A673 (cell line): ENCODE measurements at places on chromosomes 6 and 20. TPM values are rescaled to one million over a fixed set of nuclear protein-coding genes. Genes with fewer than 3 reads are reported as not detected.
A peak's percentile ranks its signal among the peaks of the same experiment; 100 is the strongest.

ANKRD66 gene
- total RNA-seq = not detected in 2 replicates

EYA2 gene
- total RNA-seq = not detected in 2 replicates

DNA sequence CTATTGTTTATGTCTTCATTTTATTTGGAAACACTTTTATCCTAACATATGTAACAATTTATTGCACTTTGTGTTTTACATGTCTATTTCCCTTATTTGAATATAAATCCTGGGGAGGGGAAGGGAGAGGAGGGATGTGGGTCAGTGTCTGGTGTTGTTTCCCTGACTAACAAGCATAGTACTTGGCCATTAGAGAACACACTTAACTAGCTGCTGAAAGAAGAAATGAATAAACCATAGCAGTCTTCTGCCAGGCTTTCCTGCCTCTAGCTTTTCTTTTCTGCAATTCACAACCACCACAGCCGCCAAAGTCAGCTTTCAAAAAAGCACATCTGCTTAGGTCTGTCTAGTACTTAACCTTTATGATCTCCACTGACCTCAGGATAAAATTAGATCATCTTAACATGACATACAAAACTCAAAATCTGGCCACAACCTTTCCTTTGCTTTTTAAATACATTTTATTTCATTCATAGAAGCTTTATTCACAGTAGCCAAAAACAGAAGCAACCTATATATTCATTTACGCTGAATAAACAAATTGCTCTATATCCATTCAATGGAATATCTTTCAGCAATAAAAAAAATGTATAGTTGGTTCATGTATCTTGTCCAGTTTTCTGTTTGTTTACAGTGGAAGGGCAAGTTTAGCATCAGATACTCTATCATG lies 16.3 kb downstream of the PDSS2 start:
- no peak for DNase-seq

DNA sequence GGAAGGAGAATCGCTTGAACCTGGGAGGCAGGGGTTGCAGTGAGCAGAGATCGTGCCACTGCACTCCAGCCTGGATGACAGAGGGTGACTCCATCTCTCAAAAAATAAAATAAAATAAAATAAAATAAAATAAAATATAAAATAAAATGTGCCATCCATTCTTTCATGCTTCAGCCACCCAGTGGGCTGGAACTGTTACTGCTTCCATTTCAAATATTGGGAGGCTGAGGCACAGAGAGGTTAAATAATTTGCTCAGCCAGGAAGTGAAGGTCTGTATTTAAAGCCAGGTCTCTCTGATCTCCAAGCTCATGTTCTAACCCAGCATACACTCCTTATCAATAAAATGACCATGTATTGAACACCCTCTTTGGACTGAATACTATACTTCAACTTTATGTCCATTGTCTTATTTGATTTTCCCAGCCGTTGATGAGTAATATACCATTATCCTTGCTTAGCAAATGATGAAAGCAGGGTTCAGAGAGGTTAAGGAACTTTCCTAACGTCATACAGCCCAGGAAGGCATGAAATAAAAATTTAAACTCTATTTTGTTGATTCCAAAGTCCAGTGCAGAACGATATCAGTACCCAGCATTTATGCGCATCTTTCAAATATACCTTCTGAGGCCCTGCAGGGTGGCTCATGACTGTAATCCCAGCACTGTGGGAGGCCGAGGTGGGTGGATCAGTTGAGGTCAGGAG lies 25.8 kb upstream of the SLC9A8 start:
- DNase-seq = no peak

DNA sequence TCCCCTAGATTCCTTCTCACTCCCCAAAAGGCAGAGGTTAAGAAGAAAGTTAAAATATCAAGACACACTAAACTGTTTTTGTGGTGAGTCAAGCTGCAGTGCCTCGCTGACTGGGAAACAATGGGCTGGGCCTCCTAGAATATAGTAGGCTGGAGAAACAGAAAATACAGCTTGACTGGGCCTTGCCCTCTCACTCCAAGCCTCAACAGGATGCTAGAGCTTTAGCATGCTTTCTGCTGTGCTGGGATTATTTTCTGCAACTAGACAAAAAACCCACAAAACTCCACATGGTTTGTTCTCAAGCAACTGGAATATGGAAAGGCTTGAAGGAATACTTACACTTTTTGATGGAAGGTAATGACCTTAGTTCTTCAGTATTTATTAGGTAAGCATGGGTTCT lies 27.9 kb downstream of the FOXO3 start:
- DNase-seq = no peak

DNA sequence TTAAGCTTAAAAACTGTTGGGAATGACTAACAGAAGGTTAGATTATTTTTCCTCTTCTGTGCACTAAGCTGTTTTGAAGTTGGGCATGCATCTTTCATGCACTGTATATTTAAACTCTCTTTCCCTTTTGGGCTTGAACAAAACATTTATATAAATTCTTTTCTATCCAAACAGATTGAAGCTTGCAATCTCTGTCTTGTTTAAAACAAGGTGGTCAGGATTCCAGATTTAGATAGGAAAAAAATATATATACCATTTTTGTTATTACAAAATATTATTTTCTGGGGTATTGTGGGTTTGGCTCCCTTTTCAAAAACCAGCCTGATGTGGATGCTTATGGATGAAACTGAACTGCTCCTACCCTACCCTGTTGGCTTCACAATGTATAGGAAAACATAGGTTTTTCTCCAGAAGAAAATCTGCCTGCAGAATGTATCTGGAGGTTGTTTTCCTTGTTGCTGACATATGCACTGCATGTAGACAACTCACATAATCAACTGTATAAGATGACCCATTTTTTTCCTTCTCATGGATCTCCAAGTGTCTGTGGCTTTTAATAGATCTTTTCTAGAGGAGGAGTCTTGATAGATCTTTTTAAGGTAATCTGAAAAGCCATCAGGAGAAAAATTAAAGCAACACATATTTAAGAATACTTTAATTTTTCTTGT lies 146.3 kb downstream of the PRL start:
- DNase-seq = no peak

KCNQ5 gene
- total RNA-seq = 17.8 and 18.6 TPM in 2 replicates

DNA sequence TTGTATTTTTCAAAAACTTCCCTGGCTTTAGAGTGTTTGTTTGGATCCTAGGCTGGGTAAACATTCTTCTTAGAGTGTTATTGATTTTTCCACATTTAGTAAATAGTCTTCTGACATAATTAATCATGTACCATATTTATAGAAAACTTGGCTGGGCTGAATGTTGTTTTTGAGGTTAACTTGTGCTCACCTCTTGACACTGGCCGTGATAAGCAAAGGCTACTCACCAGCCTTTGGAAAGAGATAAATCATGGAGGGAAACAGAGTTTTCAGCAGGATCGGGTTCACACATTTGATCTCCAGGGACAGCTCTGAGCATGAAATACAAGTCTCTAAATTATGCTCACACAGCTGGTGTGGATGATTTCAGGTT lies 6.2 kb upstream of the CD93 start:
- no peak for DNase-seq

GRCh38 chr6:29129326-29130012 lies 21.6 kb downstream of the OR2J3 start:
- no peak for DNase-seq

GRCh38 chr6:21935561-21936028 lies 342.0 kb downstream of the SOX4 start:
- DNase-seq = peak; percentile 64

SLC17A4 gene
- not detected in 2 replicates for total RNA-seq

GRCh38 chr6:143752459-143752858 lies 74.7 kb downstream of the PHACTR2 start:
- no peak for DNase-seq

APOBEC2 gene
- not detected in 2 replicates for total RNA-seq

GRCh38 chr20:61640131-61640870 lies 388.2 kb downstream of the CDH4 start:
- no peak for DNase-seq

DNA sequence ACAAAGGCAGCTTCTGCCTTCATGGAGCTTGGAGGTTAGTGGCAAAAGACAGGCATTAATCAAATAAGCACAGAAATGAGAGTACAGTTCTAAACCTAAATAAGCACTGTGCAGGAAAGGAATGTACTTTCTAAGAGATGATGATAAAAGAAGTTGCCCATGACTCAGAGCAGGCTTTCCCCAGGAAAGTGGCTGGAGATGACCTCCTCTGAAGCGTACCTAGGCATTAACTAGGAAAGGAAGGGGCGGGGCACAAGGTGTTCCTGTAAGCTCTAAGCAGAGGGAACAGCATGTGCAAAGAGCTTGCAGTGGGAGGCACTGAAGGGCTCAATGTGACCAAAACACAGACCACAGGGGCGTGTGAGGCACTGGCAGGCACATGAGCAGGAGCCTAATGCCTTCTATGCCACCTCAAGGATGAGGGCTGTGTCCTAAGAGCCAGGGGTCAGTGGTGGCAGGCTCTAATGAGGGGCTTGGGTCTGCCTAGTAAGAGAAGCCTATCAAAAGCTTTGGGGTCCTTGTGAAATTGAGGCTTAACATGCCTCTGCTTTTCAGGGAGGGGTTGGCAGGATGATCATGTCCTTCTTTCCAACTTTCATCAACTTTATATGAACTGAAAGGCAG lies 4.9 kb downstream of the SSTR4 start:
- no peak for DNase-seq

DNA sequence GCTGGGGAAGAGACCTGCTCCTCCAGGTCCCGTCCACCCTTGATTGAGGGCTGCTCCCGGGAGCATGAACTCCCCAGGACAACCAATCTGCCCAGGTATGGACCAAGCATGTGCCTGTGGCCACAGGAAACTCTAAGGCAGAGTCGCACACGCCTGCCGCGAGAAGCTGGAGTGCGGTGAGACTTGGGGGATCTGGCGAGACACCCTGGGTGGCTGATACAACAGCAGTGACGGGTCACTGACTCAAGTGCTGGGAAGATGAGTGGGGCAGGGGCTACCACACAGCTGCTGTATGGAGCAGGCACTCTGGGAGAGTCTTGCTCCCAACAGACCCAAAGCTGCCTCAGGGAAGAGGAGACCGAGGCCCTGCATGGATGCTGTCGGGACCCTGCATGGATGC lies 40.1 kb downstream of the BFSP1 start:
- no peak for DNase-seq

ADTRP gene
- not detected in 2 replicates for total RNA-seq

- DNase-seq = no peak
Observed at GRCh38 chr6:1774226-1774915, 164.7 kb downstream of the FOXC1 start.

ANGPT4 gene
- total RNA-seq = not detected in 2 replicates

DNA sequence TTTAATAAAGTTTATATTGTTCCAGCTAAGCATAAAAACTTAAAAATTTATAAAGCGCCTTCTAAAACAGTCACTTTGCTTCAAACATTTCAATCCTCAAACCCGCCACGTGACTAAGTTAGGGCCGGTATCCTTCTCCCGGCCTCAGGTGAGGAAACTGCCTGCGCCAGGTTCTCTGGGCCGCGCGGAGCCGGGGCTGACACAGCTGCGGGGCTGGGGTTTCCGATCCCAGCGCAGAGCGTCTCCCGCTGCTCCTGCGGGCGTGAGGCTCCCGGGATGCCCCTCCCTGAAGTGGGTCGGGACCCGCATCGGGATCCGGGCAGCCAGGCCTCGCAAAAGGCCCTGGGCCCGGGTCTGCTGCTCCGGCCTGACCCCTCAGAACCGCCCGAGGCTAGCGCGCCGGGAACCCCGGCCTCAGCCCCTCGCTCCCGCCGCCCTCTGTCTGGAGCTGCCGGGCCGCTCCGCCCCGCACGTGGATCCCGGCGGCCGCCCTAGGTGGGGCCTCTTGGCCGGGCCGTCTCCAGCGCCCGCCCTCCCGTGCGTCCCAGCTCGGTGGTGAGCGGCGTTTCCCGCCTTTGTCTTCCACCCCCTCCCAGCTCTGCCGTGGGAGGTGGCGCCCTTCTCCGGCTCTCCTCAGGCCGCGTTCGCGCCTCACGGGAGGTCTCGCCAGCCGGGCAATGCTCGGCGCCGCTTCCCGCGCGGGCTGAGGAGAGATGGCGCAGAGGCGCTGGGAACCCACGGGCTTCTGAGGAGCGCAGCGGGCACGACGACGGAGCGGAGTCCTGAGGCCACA lies 267.9 kb downstream of the DLL1 start:
- no peak for DNase-seq

GRCh38 chr20:32442630-32443373 lies 84.7 kb downstream of the ASXL1 start:
- DNase-seq = no peak

ALDH5A1 gene
- total RNA-seq = 4.1 and 7.3 TPM in 2 replicates

GRCh38 chr20:14232650-14233049 lies 104.8 kb downstream of the FLRT3 start:
- no peak for DNase-seq

SLC2A10 gene
- 0.37 TPM in 1 of 2 replicates, not detected in the other for total RNA-seq

DNA sequence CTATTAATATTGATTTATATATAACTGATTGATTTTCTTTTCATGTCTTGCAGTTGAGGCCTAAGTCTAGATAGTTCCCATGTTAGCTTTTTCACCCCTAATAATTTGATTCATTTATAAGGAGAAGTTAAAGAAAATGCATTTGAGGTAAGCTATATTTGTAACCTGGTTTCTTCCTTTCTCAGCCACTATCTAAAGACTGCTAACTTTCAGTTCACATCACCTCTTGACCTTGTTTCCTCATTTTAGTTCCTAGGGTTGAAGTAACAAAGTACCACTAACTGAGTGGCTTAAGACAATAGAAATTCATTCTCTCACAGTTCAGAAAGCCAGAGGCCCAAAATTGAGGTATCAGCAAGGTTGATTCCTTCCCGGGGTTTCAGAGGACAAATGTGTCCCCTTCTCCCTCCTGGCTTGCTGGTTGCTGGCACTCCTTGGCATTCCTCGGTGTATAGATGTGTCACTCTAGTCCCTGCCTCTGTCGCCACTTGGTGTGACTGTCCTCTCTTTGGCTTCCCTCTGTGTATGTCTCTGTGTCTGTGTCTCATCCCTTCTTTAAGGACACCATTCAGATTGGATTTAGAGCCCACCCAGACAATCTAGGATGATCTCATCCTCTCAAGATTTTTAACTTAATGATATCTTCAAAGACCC lies 55.9 kb upstream of the C20orf144 start:
- no peak for DNase-seq

DNA sequence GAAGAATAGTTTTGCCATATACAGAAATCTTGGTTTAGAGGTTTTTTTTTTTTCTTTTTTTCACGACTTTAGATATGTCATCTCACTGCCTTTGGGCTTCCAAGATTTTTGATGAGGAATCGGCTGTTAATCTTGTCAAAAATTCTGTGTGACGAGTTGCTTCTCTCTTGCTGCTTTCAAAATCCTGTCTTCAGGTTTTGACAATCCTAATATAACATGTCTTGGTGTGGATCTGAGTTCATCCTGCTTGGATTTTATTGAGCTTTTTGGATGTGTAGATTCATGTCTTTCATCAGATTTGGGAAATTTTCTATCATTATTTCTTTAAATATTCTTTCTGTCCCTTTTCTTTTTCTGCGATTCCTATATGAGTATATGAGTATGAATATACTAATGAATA lies 61.1 kb downstream of the PLCG1 start:
- DNase-seq = no peak

- no peak for DNase-seq
Observed at GRCh38 chr6:115667478-115668026, 393.1 kb downstream of the FRK start.

DNA sequence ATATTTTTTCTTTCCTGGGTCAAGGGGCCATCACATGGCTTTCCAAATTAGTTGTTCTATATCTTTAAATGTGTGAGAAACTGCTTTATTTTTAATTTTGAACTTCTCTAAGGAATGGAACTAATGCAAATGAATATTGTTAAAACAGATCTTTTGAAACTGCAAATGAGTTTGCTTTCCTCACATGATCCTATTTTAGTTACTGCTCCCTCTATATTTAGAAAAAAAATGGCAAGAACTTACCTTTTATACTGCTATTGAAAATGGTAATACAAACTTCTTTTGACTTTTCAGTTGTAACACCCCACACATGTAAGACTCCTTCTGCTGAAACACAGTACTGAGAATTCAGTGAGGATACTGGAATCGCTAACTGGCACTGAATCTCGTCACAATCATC lies 15.9 kb downstream of the IFNGR1 start:
- DNase-seq = no peak
